MM.1S (cell line): ENCODE measurements at places on chromosomes 3 and 15.

DNA sequence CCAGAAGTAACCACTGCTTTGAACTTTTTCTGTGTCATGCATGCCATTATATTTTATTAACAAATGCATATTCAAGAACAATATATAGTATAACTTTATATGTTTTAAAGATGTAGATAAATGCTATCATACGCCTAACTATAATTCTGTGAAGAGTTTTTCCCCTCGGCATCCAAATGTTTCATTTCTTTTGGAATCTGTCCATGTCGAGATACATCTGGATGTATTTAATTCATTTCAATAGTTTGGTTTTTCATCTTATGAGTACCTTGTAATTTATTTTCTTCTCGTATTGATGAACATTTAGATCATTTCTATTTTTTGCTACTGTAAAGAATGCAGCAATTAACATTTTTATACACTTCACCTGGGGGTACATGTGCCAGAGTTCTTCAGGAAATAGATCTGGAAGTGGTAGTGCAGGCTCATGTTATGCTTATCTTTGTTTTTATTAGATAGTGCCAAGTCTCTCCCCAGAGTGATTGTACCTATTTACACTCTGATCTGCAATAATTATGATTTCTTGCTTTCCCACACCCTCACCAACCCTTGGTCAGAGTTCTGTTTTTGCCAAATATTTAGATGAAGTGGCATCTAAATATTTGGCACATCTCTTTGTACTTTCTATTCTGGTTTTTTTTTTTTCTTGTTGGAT is 29.7 kb downstream of the USP13 start:
- no peak overlapping the region for H3K4me3 ChIP-seq
- H3K27ac ChIP-seq: no peak overlapping the region
- no peaks in the 10 kb centered on the region for H3K4me1 ChIP-seq
- H3K36me3 ChIP-seq: no peaks in the 10 kb centered on the region; the same call in 1 of the 2 replicates

DNA sequence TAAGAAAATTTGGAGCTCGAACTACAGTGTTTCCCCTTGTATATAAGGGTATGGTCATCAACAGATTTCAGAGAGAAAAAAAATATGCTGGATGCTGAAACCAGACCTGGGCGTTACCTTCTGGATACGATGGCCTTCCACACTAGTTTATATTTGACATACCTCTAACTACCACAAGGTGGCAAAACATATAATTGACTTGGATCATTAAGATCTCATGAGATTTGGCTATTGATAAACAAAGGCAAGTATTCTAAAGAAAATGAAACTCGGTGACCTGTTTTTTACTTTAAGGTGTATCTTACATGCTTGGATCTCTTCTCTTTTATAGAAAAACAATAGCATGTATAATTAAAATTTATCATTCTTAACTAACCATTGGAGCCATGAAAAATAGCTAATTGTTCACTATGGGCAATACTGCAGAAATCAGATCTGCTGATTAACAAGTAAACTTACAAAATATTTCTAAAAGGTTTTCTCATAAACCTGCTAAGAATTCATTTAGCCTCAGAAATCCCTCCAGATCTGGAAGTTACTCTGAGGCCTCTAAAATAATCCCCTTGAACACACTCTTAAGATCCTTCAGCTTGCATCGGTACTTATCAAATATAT is 300.6 kb upstream of the KCNH8 start:
- DNase-seq: peak; percentile 43
- no peaks in the 10 kb centered on the region for H3K27me3 ChIP-seq

DNA sequence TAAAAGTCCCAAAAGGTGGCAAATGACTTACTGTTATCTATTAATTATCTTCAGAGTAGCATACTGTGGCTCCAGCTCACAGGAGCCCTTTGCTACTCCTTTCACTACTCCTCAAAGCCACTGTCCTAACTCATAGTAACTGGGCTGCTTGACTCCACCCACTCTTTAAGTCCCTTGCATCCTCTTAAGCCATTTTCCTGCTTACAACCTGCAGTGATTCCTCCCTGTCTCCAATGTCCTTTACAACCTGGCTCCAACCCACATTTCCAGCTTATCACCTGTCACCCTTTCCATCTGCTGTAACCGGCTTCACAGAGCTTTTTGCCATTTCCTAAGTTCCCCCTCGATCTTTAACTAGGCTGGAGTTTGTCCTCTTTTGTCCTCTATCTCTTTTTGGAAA is 388.1 kb downstream of the FGF12 start:
- no peaks in the 10 kb centered on the region for H3K36me3 ChIP-seq
- no peak overlapping the region for H3K27ac ChIP-seq
- no peaks in the 10 kb centered on the region for H3K4me1 ChIP-seq
- H3K4me3 ChIP-seq: no peak overlapping the region
- no peaks in the 10 kb centered on the region for H3K27me3 ChIP-seq
- DNase-seq: no peak

DNA sequence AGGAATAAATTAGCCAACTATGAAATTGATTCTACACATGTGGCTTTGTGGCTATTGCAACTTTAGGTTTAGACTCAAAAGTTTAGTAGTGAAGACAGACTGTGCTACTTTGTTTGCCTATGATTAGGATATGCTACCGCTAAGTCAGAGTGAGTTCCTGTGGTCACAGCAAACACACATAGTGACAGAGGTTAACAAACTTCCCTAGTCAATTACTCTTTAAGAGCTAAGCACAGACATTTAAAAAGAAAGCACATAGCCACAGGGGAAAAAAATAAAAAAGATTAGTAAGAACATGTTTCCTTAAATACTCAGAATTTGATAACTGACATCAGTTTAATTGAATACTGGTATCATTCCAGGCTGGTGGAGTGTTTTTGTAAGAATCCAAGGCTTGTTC is 207.1 kb downstream of the GBE1 start:
- peak; percentile 9 for DNase-seq
- no peak overlapping the region for H3K4me3 ChIP-seq
- H3K27ac ChIP-seq: no peak overlapping the region
- H3K36me3 ChIP-seq: no peaks in the 10 kb centered on the region

- no peaks in the 10 kb centered on the region for H3K36me3 ChIP-seq
- no peak overlapping the region for H3K4me3 ChIP-seq
- no peak overlapping the region for H3K27ac ChIP-seq
These were observed 111.6 kb downstream of the RAB11A start for GRCh38 chr15:65980824-65981456.

DNA sequence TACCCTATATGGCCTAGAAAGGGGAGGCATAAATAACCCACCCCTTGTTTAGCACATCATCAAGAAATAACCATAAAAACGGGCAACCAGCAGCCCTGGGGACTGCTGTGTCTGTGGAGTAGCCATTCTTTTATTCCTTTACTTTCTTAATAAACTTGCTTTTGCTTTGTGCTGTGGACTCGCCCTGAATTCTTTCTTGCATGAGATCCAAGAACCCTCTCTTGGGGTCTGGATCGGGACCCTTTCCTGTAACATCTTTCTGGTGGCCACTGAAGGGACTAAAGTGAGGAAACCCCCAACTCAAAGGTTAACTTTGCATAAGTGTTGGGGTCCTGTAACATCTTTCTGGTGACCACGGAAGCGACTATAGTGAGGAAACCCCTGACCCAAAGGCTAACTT is 15.7 kb upstream of the HHATL start:
- H3K4me3 ChIP-seq: no peak overlapping the region
- H3K36me3 ChIP-seq: no peaks in the 10 kb centered on the region
- H3K27me3 ChIP-seq: no peaks in the 10 kb centered on the region

- no peak for DNase-seq
- H3K4me3 ChIP-seq: no peak overlapping the region
- no peaks in the 10 kb centered on the region for H3K36me3 ChIP-seq
- H3K27ac ChIP-seq: no peak overlapping the region
- H3K27me3 ChIP-seq: no peaks in the 10 kb centered on the region
- H3K4me1 ChIP-seq: no peaks in the 10 kb centered on the region
These were observed 244.8 kb downstream of the TLE3 start for GRCh38 chr15:69852916-69853315.

GRCh38 chr3:100030346-100030745 is 84.0 kb downstream of the FILIP1L start:
- H3K4me3 ChIP-seq: no peak overlapping the region
- DNase-seq: no peak
- no peaks in the 10 kb centered on the region for H3K27me3 ChIP-seq
- H3K4me1 ChIP-seq: 0 out of 2 replicates have a peak, but pooled peaks cover 5% of the 10 kb centered on the region

GRCh38 chr3:98817547-98818041 is 54.5 kb downstream of the ST3GAL6 start:
- H3K27ac ChIP-seq: no peak overlapping the region
- peak; percentile 54 for DNase-seq
- no peak overlapping the region for H3K4me3 ChIP-seq
- H3K4me1 ChIP-seq: no peaks in the 10 kb centered on the region
- no peaks in the 10 kb centered on the region for H3K36me3 ChIP-seq

GRCh38 chr15:41286665-41287333 is 45.6 kb downstream of the OIP5 start:
- no peak for DNase-seq
- no peak overlapping the region for H3K27ac ChIP-seq
- no peaks in the 10 kb centered on the region; the same call in 1 of the 2 replicates for H3K4me1 ChIP-seq
- no peaks in the 10 kb centered on the region for H3K27me3 ChIP-seq

GRCh38 chr15:100075229-100075628 is 266.5 kb downstream of the ADAMTS17 start:
- no peaks in the 10 kb centered on the region for H3K4me1 ChIP-seq
- no peak overlapping the region for H3K27ac ChIP-seq
- no peak for DNase-seq
- no peak overlapping the region for H3K4me3 ChIP-seq

- no peaks in the 10 kb centered on the region for H3K36me3 ChIP-seq
- no peaks in the 10 kb centered on the region for H3K4me1 ChIP-seq
- H3K27ac ChIP-seq: no peak overlapping the region
These were observed 142.7 kb upstream of the DPPA4 start for GRCh38 chr3:109480014-109480413.

DNA sequence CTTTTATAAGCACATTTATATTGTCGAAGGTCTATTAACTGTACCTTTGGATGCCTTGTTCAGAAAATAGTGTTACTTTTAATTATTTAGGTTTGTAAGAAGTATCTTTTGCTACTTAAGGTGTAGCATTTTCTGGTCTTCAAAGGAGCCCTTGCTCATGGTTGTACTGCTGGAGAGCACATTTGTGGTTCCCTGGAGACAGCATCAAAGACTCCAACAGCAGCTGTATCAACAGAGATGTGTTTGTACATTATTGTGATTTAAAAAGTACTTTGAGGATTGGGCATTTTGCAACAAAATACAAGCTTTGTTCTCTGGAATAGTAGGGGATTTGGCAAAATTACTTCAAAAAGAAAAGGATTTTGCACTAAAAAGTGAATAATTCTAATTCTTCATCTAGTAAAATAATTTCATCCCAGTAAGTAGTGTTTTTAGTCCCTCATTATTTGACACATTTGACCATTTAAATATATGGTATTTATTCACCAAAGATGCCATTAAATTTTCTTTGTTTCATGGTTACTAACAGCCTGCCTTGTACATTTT is 16.5 kb downstream of the TBC1D23 start:
- no peak for DNase-seq
- no peak overlapping the region for H3K4me3 ChIP-seq
- H3K36me3 ChIP-seq: no peaks in the 10 kb centered on the region

DNA sequence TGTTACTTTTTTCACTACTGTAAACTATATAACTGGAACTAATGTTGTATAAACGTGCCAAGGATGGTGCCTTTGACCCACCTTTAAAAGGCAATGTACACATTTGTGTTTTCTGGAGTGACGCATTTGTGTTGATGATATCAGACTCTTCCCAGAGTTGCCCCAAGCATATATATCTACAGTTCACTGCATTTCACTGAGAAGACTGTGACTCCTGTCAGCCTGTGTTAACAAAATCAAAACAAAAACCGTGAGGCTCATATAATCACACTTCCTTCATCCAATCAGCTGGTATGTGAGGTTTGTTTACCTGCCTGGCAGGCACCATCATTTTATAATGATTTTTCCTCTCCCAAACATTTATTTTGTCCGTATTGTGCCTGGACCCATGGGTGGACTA is 117.6 kb upstream of the ROBO1 start:
- H3K27ac ChIP-seq: no peak overlapping the region
- no peak for DNase-seq
- H3K27me3 ChIP-seq: no peaks in the 10 kb centered on the region
- no peaks in the 10 kb centered on the region for H3K36me3 ChIP-seq
- H3K4me1 ChIP-seq: no peaks in the 10 kb centered on the region

- no peak overlapping the region for H3K4me3 ChIP-seq
- no peak for DNase-seq
- no peak overlapping the region for H3K27ac ChIP-seq
These were observed 161.9 kb downstream of the ALDH1A2 start for GRCh38 chr15:57903626-57904025.
